ENCODE measurements at places on chromosomes 5 and 9. TPM values are rescaled to one million over a fixed set of nuclear protein-coding genes. Genes with fewer than 3 reads are reported as not detected.
A peak's percentile ranks its signal among the peaks of the same experiment; 100 is the strongest.

GRCh38 chr9:68431307-68431706, 74.9 kb downstream of the PGM5 start:
- DNase-seq: no peak

- no peak for DNase-seq
Observed at GRCh38 chr5:98461485-98461884, 312.0 kb upstream of the RGMB start.

GRCh38 chr5:93789173-93790067, 48.0 kb upstream of the POU5F2 start:
- DNase-seq: no peak

GRCh38 chr9:27638716-27639115, 65.4 kb upstream of the C9orf72 start:
- DNase-seq: no peak

ECSCR gene
- total RNA-seq: 0.36 TPM

GRCh38 chr5:45694255-45694814, 1.8 kb downstream of the HCN1 start:
- DNase-seq: no peak

BAAT gene
- total RNA-seq: 0.26 TPM

DNA sequence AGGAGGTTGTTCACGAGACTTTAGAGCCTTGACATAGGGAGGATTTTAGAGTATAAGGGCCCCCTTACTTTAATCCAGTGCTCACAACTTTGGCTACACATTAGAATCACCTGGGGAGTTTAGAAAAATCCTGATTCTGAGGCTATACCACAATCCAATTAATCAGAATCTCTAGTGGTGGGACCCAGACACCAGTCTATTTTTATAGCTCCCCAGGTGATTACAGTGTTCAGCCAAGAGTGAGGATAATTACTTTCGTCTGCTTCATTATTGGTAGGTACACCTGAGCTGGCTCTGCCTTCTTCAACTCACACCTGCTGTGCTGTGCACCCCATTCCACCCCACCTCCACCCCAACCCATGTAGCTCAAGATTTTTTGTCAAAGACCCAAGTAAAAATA, 141.3 kb upstream of the EPB41L4A start:
- no peak for DNase-seq

RGS7BP gene
- total RNA-seq: not detected

DNA sequence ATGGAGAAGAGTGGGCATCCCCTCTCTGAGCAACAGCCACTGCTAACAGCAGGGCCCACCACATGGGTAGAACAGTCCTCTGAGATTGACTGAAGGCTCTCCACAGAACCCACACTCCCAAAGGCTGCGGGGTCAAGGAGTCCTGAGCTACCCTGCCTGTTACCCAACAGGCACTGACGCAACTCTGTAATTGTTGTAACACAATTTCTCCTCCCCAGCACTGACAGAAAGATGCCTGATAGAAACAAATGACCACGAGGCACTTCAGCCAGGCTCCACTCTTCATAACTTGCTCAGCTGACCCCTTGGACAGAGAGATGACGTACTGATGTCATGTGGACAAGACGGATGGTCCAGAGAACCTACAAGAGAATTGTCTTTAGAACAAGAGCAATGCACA, 220.7 kb downstream of the SPOCK1 start:
- DNase-seq: no peak

SLC22A4 gene
- total RNA-seq: 0.13 TPM

GRCh38 chr5:175837171-175837699, 34.1 kb upstream of the CPLX2 start:
- DNase-seq: no peak

DNA sequence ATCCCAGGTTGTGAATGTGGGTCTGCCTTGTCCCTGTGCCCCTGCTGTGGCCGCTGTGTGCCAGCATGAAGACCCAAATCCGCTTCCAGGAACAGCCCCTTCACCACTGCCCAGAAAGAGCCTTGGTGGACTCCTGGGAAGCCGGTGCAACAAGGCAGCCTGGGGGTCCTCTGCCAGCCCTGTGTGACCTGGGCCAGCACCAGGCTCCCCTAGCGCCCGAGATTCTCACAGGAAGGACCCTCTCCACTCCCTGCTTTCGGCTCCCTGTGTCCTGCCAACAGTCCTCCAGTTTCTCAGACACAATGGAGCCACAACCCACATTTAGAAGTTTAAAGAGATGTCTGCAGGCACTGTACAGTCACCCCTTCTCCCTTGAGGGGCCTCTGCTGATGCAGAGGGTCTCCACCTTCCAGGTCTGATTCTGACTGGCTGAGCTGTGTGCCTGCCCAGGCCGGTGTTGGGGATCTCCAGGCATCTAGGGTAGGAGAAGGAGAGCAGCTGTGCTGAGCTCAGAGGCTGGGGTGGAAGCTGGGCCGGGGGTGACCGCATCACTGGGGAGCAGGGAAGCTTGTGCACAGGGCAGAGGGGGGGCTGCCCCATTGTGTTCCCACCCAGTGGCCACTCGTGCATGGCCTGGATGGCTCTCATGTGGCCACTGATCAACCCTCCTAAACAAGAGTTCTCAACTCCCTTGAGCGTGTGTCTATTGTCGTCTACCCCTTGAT, 174.0 kb downstream of the IRX2 start:
- no peak for DNase-seq

DNA sequence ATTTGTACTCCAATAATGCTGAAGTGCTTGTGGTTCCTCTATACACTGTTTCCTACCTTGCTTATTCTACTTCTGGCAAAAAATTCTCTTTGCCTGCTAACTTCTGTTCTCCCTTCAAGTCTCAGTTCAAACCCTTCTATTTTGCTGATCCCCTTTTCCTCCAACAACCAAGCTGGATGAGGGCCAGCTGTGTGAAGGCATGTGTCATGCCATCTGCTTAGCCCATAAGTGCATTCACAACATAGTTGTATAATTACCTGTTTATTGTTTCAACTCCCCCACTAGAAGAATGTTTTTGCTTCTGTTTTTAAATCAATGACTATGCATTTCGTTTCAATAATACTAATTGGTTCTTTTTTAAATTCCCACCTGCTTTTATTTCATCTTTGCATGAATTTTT, 1951.4 kb upstream of the WWC1 start:
- no peak for DNase-seq

DNA sequence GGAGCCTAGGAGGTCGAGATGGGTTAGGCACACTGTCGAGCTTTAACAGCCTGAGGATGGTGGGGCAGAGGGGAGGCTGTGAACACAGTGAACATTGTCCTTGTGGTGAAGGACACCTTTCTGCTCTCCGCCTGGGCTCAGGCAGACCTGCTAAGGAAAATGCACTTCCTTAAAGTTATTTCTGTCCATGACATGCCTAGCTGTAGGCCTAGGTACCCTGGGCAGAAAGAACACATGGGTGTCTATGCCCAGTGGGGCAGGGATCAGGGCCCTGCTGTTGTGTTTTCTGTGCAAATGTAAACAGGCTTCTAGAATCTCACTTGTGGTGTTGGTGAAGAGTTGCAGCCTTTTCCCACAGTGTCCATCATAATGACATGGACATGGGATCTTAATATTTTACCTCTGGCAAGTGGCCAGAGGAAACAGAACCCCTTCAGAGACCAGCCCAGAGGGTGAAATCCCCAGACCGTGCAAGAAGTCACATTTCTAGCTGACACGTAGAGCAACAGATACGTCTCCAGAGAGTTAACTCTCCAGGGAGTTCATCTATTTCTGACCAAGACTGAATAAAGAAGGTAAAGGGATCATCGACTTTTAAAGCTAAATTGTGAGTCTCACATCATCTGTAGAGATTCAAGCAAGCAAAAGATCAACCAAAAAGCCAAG, 79.2 kb downstream of the C9orf152 start:
- peak; percentile 88 for DNase-seq

- no peak for DNase-seq
Observed at GRCh38 chr9:131500939-131501541, 1.7 kb upstream of the POMT1 start.

RANBP3L gene
- total RNA-seq: not detected

DNA sequence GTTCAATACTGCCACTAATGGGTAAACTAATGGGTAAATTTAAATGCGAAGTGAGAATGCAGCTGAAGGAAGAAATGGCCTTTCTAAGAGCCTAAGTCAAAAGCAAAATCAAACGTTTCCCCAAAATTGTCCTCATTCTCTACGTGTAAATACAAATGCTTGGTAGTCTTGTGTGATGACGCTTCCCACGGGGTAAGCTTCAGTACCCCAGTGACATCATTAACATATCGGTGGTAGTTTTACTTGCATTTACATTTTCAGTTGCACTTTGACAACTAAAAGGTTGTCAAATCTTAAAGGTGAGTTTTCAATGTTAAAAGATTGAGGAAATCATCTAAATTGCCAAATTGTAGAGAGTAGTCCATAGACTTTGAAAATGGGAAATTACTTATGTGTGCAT, 550.7 kb upstream of the CCNG1 start:
- DNase-seq: no peak

DNA sequence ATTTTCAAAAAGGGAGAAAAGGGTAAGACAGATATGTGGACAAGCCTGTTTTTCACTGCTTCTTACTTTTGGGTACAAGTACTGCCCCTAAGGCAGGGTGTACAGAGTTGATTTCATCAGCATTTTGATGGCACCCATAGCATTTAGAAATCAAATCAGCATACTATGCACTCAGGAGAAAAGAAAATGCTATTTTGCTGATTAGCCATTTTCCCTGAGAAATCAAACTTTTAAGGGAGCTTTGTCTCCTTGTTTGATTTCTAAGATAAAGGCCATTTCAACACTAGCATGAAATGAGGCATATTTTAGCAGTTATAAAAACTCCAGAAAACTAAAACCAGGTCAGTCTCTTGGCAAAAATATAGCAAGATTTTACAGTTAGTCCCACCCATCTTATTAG, 2269.4 kb upstream of the WWC1 start:
- no peak for DNase-seq

SLCO6A1 gene
- not detected for total RNA-seq
